Activated CD8-positive, alpha-beta memory T cell treated with anti-CD3 and anti-CD28 coated beads for 1 hour (primary cell): ENCODE measurements at places on chromosomes 12 and 14.

DNA sequence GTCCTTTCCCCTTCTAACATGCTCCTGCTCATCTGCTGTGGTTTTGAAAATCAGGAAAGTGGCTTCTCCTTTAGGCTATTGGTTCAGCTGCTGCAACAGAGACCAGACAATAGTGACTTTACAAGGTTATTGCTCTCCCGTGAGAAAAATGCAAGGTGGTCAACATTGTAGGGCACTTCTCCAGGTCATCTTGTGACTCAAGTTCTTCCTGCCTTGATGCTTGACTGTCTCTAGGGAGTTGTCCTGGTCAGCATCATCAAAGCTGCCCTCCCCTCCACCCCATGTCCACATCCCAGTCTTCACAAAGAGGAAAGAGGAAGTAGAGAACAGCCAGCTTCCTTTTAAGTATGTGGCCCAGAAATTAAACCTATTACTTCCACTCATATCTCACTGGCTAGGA lies 3.9 kb upstream of the TMEM63C start:
- DNase-seq: no peak

DNA sequence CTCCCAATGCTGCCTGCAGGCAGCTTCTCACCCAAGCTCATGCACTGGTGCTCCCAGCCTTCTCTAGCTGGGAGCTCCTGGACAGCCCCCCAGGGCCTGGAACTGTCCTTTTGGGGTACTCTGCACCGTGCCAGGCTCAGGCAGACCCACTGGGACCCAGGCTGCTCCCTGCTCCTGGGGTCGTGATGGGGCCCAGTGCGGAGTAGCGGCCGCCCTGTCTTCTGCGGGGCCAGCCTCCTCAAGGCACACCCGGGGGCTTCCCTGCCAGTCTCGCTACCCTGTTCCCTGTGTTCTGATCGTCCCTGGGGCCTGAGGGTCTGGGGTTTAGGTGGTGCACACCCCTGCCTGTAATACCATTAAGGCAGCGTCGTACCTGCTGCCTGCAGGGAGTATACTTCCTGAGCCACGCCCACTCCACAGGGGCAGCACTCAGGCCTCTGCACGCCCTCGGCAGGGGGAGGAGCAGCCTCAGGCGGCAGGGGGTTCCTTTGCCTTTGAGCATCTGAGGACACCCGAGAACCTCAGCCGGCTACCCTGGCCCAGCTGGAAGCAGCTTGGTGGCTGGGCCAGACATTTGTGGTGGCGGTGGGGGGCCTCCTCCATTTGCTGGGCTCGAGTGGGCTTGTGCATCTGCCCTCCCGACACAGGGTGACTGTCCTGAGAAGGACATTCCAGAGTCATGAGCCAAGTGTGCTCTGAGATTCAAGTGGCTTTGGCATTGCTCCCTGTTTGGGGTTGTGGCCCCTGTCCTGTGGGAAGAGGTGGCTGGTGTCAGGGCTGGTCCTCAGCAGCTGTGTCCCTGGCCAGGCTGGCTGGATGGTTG lies 9.2 kb upstream of the CRIP2 start:
- no peak for DNase-seq

- DNase-seq: no peak
These were observed 201.3 kb upstream of the RASSF8 start for GRCh38 chr12:25757037-25757665.

DNA sequence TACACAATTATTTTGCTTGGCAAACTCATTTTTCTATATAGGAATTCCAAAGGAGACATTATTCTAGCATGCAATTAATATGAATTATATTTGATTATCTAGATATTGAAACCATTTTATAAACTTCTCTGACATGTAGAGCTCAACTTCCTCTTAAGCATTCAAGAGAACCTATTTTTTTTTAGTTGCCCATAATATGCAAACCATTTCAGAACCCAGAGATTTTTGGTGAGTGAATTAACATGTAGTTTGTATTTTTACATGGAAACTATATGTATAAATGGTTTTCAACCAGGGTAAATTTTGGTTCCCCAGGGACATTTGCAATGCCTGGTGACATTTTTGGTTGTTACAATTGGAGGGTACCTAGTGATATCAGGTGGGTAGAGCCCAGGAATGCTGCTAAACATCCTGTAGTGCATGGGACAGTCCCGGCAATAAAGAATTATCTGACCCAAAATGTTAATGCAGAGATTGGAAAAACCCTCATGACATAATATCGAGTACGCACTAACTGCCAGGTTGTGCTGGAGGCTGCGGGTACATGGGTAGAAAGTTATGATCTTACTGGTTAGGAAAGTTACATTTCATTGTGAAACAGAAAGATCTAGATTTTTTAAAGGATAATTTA lies 338.9 kb upstream of the GARIN2 start:
- no peak for DNase-seq

DNA sequence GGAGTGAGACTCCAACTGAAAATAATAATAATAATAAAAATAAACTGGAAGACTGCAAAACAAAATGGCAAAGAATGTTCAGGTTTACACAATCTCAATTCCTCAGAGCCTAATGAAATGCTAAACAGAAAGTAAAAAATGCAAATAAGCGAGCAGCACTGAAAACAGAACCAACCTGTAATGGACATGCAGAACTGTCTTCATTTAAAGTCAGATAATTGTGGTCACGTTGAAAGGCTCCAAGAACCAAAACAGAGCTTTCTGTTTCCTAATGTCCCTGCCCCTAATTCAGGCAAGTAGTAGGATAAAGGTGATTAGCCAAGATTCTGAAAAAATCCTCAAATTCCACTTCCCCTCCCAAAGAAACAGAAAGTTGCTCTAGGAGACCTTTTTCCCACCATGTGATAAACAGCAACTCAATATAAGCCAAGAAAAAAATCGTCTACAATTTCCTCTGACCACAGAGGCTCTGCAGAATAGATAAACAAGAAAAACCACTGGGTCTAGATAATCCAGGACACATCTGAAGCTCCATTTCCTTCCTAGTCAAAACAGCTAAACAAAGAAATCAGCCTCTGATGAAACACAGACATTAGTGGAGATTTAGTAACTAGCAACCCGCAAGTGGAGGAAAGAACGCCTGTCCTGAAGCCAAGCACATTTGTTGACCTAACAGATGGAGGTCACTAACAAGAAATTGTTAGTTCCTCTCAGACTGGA lies 3.0 kb downstream of the MIS18BP1 start:
- no peak for DNase-seq

DNA sequence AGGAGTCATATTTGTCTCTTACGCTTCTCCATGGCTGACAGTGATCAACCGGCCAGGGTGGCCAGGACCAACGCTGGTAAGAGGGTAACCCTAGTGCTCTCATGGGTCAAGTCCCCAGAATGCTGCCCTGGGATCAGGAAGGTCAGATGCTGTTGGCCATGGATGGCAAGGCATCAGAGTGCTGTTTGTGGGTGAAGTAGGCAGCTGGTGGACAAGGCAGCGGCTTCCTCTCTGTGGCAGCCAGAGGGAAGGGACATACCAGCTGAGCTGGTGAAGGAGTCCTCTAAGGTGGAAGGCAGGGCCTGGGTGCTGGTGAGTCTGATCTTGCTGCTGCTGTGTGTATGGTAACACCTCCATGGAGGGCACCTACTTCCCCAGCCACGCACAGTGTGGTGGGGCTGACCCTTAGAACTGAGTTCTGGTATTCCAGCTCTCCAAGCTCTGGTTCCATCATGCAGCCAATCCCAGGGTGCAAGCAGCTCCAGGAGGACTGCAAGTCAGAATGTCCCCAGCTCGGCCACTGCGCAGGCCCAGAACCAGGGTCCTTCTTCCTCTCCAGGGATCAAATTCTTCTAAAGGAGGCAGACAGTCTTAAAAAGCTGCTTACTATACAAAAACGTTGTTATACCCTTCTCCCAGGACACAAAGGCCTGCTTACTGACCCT lies 13.4 kb upstream of the SMOC1 start:
- no peak for DNase-seq

GRCh38 chr14:97642631-97643030 lies 845.4 kb downstream of the VRK1 start:
- no peak for DNase-seq

GRCh38 chr14:32313844-32314376 lies 15.2 kb upstream of the AKAP6 start:
- no peak for DNase-seq

DNA sequence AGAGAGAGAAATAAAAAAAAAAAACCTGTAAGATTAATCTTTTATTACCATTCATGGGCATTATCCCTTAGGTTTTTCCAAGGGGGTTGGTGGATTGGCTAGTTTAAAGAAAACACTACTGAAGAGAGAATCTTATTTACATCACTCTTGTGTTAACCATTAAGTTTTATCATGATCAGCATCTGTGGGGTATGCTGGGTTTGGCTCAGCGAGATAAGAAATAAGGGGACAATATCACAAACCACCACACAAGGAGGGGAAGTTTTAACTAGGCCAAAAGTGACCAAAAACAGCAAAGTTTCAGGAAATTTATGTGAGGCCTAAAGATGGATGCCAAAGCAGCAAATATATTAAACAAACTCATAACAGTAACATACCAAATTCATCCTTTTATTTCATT lies 548.6 kb downstream of the SLC16A7 start:
- no peak for DNase-seq

DNA sequence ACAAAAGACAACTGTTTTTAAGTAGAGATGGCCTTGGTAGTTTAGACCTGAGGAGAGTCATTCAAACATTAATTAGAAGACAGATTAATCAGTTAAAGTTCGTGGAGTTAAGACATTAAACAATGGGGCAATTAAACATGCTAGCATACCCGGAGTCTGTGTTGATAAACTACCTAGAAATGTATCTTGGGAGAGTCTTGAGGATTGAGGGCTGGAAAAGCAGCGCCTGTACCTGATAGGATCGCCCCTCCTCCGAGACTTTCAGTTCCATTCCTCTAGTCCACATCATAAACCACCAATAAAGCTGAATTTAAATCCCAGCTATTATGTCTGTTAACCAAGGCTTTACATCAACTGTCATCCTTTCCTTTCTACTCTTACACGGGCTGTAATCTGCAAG lies 1.0 kb upstream of the KRAS start:
- DNase-seq: no peak

DNA sequence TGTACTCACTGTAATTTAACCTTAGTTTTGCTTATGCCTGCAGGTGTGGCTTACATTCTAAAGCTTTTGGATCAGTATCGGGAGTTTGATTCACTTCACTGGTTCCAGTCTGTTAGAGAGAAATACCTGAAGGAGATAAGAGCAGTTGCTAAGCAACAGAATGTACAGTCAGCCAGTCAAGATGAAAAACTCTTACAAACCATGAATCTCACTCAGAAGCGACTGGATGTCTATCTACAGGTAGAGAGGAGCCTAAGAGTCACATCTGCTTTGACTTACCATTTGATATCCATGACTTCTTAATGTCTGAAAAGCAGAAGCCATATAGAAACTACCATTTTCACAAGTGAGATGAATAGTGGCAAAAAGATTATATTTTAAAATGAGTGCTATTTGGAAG lies 56.5 kb downstream of the WASHC4 start:
- DNase-seq: no peak

DNA sequence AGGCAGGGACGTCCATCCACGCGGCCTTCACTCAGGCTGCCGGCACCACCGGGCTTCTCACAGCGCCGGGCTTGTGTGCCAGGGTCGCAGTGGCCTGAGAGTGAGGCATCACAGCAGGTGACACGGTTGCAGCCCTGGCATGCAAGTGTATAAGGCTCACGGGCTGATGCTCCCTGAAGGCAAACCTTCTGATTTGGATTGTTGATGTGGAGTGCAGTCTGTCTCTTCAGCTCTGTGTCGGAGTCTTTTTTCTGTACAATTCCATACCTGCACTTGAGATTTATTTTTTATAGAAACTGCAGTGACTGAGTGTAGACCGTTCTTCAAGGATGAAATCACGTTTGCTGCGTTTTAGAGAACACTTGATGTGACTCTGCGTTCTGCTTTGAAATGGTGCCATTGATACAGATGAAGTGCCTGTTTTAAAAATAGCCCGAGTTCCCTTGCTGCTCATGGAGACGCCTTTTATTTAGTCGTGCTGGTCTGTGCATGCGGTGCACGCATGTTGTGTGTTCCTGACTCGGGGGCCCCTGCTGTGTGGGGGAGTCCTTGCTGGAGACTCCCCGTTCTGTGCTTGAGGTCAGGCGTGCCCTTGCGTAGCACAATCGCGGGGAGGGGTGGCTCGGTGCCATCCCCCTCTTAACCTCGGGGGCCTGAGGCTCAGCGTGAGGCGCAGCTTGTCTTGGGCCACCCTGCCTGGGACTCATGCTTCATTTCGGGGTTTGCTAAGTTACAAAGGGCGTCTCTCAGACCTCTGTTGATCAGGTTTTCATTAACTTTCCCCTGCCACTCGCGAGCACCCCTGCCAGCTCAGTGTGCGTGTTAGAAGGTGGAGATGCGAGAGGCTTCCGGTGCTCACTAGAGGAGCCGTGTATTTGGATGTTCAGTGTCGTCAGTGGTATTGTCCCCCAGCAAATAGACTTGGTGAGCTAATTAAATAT lies 21.6 kb upstream of the AMN start:
- no peak for DNase-seq
